ENCODE measurements at places on chromosomes 5 and 9.

DNA sequence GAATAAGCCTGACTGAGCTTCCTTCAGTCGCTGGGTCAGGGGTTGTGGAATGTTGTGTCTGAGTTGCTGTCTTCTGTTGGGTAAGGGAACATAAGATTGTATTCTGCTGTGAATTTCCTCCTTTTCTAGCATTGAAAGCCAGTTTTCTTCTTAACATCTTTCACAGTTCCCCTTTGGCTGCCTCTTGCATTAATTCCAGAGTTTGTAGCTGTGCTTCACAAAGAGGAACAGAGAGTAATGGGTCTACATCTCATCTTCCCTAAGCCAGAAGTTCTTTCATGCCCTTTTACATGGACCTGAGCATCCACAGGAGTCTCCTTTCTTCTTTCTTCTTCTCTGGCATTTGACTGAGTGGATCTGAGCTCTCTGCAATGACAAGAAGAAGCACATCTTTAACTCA is 686.8 kb downstream of the KCTD16 start:
- no peak for DNase-seq

DNA sequence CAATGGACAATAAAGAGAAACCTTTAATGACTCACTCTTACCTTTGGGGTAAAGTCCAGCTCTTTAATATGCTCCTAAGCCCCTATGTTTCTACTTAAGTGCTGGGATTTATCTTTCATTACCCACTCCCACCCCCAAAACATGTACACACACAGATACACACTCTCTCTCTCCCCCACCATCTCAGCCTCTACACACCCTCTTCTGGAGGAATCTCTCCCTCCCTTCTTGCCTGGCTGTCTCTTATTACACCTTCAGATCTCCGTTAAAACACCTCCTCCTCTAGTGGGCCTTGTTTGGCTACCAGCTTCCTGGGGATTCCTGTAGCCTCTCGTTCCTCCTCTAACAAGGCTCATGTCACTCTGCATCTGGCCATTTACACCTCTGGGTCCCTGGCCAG is 6.9 kb downstream of the GPRIN1 start:
- no peak for DNase-seq

GRCh38 chr5:90161414-90161813 is 248.1 kb downstream of the CETN3 start:
- peak; percentile 37 for DNase-seq

DNA sequence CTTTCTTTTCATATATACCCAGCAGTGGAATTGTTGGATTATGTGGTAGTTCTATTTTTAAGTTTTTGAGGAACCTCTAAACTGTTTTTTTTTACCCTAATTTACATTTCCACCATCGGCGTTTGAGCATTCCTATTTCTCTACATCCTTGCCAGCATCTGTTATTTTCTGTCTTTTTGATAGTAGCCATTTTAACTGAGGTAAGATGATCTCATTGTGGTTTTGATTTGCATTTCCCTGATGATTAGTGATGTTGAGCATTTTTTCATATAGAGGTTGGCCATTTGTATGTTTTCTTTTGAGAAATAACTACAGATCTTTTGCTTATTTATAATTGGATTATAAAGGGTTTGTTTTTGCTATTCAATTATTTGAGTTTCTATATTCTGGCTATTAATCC is 71.7 kb upstream of the TNC start:
- DNase-seq = no peak

- DNase-seq = no peak
Measured at GRCh38 chr5:125487231-125487630, 740.8 kb upstream of the ZNF608 start.

- DNase-seq = no peak
Measured at GRCh38 chr9:120919843-120920805, 6.5 kb downstream of the TRAF1 start.

GRCh38 chr9:14529629-14530028 is 163.6 kb downstream of the ZDHHC21 start:
- DNase-seq = no peak

- no peak for DNase-seq
Measured at GRCh38 chr5:142472306-142472951, 147.6 kb upstream of the SPRY4 start.

GRCh38 chr5:166719991-166720390 is 1571.5 kb upstream of the WWC1 start:
- no peak for DNase-seq

DNA sequence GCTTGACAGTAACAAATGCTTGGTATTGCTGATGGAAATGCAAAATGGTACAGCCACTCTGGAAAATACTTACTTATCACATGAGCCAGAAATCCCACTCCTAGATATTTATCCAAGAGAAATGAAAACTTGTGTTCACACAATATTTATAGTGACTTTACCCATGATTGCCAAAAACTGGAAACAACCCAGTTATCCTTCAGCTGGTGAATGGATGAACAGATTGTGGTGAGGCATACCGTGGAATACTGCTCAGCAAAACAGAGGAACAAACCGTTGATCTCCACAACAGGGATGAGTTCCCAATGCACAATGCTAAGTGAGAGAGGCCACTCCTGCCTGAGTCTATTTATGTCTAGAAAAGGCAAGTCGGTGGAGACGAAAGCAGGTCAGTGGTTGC is 40.5 kb upstream of the LRRC14B start:
- DNase-seq = no peak

DNA sequence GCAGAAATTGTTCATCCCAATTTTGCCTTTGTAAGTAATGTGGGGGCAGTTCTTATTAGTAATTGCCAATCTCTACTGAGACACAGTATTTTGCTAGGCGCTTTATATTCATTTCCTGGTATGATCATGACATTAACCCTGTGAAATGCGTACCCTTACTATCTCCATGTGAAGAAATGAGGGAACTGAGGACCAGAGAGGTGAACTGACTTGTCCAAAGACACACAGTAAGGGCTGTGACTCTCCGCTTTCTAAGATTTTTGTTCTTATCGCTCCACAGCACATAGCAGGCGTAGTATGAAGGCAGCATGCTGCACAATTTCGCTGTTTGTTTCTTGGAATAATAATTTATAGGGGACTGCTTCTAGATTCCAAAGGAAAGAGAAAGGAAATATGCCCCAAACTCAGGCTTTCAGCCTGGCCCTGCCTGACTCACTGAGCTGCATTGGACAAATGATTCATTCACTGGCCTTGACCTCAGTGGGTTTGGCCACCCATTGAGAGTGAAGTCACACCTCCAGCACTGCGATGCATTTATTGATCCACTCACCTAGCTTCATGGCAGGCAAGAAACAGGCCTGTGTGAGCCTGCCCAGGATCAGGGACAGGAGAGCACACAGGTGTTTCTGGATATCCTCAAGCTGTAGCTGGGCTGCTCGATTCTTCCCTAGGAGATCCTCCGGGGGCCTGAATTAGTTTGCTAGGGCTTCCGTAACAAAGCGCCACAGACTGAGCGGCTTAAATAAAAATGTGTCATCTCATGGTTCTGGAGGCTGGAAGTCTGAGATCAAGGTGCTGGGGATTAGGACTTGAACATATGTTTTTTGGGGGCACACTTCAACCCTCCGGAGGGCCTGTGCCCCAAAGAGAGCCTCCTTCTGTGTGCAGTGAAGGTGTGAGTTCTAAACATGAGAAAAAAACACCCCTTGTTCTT is 7.2 kb upstream of the DUSP1 start:
- DNase-seq = no peak

GRCh38 chr5:55847837-55848236 is 3.3 kb upstream of the IL31RA start:
- DNase-seq = no peak

DNA sequence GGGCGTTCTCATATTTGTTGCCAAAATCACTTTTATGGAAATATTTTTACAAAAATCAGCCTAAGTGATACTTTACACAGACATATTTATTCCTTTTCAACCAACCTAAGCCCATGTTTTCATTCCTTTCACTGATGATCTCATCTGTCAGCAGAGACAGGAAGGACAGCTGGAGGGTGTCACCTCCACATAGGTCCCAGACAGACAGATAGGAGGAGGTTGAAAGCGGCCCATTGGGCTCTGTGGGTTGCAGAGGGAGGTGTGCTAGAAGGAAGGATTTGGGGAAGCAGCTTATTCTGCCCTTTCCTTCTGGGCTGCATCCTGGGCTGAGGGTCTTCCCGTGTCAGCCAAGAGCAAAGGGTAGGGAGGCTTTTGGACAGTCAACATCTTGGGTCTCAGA is 26.0 kb upstream of the SEMA4D start:
- DNase-seq = no peak

DNA sequence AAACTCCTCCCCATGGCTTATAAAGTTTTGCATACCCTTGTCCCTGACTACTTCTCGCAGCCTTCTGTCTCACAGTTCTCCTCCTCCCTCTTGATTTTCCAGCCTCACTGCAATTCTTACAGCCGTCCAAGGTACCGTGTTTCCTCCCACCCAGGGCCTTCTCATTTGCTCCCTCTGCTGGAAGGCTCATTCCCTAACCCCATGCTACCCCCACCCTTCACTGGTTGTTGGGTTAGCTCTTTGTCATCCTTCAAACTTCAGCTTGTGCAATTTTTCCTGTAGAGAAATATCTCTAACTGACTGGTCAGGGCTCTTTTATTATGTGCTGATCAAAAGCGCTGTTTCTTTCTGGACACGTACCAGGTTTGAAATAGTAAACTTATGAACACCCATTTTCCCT is 329.2 kb downstream of the EBF1 start:
- no peak for DNase-seq

DNA sequence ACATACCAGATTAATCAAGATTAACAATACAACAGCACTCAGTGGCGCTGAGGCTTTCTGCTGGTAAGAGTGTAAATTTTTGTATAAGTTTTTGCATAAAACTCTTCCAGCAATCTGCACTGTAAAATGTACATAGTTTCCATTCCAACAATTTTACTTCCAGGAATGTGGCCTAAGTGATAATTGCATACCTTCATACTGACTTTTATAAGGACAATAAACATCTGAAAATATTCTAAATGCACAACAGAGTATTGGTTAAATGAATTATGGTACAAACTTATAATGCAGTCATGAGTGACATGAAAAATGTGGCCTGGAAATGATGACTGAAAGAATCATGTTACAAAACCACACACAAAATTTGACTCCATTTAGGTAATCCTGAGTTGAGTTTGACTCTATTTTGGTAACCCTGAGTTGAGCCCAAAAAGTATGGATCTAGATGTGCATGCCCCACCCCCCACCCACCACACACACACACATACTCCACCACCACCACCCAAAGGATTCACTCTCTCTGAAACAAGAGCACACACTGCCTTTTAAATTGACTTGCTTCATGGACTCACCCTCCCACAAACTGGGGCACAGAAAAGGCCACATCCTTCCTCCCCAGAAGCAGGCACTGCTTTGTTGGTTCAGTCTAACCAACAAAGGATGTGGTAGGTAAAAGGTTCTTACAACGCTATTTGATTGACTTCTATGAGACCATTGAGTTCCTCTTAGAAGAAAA is 137.6 kb downstream of the SUSD1 start:
- no peak for DNase-seq

- no peak for DNase-seq
Measured at GRCh38 chr5:125603321-125603720, 819.9 kb upstream of the GRAMD2B start.

DNA sequence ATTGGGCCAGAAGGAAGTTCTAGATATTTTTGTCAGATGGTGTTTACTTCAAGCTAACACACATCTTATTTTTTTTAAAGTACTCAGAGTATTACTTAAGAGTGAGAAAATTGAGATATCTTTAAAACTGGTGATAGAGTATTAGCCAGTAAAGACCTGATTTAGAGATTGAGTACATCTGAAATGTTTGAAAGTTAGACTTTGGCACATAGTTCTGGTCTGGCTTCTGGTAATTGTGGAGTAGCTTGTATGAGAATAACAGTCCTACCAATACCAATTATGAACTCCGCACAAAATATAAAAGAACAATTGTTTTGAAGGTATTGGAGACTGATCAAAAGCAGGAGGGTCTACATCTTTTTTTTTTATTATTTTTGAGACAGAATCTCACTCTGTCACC is 44.5 kb upstream of the GLIPR2 start:
- DNase-seq = no peak

DNA sequence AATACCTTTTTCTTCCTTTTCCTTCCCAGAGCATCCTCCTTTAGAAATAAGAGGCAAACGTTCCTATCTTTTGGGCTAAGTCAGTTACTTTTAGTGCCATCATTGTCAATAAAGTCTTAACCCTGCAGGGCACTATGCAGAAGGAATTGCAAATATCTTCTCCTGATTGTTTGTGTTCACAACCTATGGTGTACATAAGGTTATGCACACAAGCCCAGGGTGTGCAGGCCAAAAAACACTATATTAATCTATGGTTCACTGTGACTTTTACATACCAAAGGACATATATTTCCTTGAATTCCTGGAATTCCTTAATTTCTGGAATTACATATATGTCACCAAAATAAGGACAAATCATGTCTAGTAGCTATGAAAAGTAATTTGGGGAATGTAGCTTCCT is 493.5 kb downstream of the MTRR start:
- DNase-seq = no peak

DNA sequence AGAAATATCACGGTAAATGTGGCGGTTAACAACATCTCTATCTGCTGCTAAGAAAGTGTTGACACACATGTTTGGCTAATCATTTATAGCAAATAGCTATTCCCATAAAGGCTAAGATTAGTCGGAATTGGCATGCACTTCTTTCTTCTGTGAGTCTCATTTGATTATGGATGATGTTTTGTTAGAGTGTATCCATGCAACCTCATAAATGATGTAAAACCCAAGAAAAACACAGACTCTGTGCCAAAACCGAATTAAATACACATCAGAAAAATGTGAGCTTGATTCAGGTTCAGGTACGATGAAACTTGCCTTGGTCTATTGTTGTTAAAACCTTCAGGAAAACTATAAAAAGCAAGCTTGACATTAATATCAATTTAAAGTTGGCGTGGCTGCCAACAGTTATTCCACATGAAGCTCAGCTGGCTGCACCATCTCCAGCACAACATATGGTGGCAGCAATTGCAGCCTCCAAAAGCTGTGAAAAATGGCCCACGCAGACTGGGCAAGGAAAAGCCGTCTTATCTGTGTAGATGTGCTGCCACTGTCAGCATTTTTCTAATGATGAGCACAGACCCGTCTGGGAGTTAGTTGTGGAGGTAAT is 41.1 kb upstream of the ICE1 start:
- DNase-seq = no peak

DNA sequence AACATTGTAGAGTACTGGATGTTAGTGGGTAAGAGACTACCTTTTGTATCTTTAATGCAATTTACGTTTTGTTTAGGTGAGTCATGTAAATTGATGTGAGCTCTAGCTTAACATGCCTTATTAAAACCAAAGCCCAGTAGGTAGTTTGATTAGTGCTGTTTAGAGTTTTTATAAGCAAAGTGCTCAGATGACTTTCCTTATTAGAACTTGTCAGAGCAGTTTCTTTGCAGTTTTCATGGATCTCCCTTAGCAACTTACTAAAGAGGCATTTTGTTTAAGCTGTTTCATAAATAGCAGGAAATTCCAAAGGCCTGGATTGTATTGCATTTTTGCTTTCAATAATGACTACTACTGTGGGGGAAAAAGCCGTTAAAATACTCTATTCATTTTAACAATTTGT is 14.5 kb downstream of the ZSWIM6 start:
- no peak for DNase-seq

- no peak for DNase-seq
Measured at GRCh38 chr9:21777701-21778100, 24.7 kb upstream of the MTAP start.

Measured in NCI-H748 treated with DMSO at 0.1 percent for 48 hours (cell line).